GM23338 (cell line): ENCODE measurements at places on chromosomes 4 and X.

GRCh38 chr4:131427000-131427399, 1722.1 kb upstream of the PCDH10 start:
- peak; percentile 2 for DNase-seq

- no peak for DNase-seq
Observed at GRCh38 chr4:157821814-157822213, 351.0 kb downstream of the GASK1B start.

GRCh38 chr4:61194571-61194970, 5.6 kb upstream of the ADGRL3 start:
- no peak for DNase-seq

DNA sequence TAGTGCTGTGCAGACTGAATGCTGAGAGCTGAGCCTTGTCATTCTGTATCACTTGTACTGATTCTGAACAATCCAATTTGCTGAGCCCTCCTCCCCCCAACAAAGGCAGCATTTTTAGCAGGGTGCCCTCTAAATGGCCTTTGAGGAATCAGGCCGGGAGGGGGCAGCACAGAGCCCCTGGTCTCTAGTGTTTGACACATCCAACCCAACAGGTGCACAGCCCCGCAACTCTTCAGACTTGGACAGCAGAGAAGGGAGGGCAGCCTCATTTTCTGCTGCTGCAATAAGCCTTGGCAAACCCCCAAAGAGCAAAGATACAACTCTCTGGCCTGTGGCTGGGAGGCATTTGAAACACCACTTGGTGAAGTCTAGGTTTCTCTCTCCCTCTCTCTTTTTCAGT, 3.4 kb downstream of the ATP1B4 start:
- peak; percentile 69 for DNase-seq
